Fibroblast of mammary gland (primary cell): ENCODE measurements at places on chromosomes 13 and 19.
A peak's percentile ranks its signal among the peaks of the same experiment; 100 is the strongest.

GRCh38 chr19:17778251-17778967 lies 16.5 kb upstream of the B3GNT3 start:
- DNase-seq, result peak; percentile 47

DNA sequence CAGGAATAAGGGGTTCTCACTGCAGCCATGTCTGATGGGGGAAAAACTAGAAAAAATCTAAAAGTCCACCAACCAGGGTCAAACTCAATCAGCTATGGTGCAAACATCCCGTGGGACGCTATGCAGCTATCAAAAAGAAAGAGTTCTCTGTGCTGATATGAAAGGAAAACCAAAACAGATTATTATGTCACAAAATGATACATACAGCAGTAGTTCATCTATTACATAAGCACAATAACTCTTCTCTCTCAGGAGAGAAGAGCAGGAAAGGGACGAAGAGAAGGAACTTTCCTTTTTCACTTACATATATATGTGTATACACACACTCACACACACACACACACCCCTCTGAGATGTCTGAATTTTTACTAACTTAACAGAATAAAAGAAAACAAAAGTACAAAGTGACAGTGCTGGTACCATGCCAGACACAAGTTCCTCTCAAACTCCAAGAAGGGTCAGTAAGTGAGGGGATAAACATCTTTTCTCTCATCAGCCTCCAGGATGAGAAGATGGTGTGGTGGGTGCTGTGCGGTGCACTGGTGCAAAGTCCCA lies 2.9 kb upstream of the FKRP start:
- no peak for DNase-seq

- no peak for DNase-seq
Observed at GRCh38 chr19:55133639-55134444, 15.2 kb downstream of the TNNT1 start.

DNA sequence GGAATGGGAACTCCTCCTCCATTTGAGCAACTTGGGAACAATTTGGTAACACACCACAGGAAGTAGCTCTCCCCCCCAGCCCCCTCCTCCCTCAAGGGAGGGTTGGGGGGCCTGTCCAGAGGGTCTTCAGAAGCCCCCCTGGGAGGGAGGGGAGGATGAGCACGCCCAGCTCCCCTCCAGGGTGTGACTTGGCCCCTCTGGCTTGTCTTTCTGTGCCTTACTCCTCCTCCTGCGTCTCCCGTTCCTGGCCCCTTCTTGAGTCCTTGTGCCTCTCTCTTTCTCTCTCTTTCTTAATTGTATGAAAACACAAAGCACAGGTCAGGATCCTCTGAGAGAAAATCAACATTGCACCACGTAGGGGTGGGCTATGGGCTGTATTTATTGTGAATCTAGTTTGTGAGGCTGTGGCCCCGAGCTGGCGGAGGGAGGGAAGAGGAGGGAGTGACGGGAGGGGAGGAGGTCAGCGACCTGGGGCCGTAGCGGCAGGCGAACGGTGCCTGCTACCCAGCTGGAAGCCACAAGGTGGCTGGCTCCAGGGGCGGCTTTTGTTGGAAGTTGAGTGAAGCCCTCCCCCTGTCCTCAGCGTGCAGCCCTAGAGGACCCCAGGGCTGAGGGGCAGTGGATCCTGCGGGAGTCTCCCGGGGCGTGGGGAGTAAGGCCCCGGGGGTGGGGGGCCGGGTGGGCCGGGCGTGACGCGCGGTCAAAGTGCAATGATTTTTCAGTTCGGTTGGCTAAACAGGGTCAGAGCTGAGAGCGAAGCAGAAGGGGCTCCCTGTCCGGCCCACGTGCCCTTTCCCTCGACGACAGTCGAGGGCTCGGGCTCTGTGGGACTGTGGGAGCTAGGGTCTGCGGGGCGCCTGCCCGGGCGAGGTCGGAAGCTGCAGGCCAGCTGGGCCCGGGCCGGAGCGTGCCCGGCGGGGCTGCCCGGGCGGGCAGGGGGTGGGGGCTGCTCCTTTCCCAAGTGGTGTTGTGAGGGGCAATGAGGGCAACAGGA lies 6.4 kb downstream of the LYL1 start:
- DNase-seq, result no peak

DNA sequence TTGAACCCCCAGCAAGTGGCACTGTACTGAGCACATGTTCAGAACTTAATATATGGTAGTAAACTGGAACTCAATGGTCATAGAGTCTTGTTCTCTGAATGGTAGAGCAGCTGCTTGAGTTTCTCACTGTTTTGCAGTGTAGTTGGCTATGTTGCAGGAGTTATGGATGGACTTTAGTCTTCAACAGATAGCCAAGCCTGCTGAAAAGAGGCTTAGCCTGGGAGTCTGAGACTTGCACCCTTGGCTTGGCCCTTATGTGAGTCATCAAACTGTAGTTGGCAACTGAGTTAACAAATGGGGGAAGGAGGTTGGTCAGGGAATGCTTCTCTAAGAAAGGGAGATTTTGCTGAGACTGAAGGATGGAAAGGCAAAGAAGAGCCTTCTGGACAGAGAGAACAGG lies 62.5 kb downstream of the C13orf42 start:
- DNase-seq, result no peak

DNA sequence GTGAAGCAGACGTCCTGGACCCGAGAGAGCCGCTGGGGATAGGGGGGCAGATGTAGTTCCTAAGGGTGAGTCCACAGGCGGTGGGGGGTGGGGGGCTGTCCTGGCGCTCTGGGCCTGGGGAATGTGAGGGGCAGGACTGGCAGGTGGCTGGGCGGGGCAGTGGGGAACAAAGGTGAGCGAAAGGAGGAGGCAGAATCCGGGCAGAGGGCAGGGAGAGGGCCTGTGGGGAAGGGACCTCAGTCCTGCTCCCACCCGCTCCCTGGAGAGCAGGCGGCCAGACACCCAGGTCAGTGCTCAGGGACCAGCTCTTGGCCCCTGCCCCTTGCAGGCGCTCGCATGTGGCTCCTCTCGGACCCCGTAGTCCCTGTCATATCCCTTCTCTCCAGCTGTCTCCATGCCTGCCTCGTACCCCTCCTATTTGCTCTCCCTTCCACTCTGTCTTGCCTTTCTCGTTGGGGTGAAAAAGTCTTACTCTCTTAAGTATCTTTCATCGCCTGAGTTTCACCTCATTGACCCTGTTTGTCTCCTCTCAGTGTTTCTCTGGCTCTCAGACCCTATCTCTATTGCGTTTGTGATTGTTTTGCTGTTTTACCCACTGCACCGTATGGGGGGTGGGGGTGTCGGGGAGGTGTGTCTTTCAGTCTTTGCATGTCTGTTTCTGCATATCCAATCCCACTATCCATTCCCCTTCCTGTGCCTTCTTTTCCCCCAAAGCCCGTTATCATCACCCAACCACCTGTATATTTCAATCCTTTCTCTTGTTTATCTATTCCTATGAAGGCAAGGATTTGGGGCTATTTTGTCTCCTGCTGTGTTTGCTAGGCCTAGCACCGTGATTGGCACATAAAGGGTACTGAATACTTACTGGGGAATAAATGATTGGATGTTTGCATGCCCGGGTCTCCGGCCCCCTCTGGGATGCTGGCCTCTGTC lies 5.8 kb downstream of the SPHK2 start:
- DNase-seq, result no peak

DNA sequence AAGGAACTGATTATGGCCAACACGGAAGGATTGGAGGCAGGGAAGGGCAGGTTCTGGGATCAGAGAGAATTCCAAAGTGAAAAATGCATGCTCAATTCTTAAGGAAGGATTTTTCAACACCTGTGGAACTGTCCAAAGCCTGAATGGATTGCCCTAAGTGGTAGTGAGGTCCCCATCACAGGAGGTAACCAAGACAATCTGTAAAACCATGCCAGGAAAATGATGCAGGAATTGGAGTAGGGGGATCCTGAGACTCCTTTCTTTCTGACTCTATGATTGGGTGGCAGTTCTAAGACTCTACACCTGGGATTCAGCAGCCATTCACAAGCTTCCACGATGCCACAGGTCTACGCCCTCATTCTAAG lies 56.5 kb upstream of the ZNRF4 start:
- DNase-seq, result no peak

DNA sequence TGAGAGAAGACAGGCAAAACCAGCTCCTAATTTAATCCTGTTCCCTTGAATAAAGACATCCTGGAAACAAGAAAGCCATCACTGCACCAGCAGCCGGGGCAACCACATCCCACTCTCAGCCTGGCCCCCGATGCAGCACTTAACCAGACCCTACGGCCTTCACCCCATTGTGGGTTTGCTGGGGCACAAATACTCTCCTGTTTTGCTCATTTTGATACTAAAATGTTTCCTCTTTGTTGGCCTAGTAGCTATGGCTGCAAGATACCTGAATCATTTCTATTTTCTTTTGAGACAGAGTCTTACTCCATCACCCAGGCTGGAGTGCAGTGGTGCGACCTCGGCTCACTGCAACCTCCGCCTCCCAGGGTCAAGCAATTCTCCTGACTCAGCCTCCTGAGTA lies 28.4 kb downstream of the ANKRD27 start:
- DNase-seq, result no peak
